ENCODE measurements at places on chromosomes 11 and 22.

DNA sequence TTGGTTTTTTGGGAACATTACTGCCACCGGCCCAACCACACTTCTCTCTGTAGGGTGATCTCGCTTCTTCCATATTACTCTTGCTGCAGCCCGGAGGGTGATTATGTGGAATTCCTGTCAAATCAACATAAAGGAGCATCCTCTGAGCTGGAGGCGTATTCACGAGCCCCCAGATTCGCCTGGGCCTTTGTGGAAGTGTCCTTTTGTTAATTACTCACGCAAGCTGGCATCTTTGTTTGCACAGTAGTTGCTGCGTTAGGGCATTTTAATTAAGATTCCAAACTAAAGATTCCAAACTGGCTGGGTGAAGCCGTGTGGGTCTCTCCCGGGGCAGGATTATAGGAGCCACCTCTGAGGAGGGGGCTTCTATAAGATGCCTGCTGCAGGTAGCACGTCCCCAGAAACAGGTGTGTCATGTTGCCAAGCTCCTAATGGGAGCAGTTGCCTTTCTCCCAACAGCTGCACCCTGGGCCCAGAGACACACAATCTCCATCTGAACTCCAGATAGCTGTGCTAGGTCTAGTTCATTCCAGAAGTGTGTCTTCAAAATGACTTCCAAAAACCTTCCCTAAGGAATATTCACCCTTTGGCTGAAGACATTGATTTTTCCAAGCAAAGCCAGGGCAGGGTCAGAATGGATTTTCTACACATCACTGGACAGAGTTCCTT, 40.9 kb downstream of the SHISAL1 start:
- no peak for DNase-seq

DNA sequence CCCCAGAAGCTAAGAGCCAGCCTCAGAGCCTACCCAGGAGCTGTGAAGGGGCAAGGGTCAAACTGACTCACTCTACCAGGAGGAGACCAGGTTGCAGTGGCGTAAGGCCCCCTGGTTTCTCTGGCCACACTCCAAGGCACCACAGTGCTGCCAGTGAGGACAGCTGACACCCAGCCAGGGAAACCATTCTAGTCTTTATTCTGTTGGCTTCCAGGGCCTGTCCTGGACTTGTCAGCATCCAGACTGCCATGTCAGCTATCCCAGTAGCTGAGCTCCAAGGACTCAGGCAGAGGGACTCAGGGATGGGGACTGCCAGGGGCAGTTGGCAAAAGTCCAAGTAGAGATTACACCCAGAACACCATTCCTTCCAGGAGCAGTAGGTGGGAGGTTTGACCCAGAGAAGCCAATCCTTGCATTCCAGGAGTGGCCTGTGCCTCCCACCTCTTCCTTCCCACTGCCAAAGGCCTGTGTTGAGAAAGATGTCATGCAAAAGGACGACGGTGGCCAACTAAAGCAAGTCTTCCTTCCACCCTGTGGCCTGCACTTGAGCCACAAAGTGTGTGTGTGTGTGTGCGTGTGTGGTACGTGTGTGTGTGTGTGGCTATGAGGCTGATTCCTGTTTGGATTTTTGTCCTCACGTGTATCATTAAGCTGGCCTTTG, 3.6 kb upstream of the MAPK8IP1 start:
- DNase-seq: no peak

DNA sequence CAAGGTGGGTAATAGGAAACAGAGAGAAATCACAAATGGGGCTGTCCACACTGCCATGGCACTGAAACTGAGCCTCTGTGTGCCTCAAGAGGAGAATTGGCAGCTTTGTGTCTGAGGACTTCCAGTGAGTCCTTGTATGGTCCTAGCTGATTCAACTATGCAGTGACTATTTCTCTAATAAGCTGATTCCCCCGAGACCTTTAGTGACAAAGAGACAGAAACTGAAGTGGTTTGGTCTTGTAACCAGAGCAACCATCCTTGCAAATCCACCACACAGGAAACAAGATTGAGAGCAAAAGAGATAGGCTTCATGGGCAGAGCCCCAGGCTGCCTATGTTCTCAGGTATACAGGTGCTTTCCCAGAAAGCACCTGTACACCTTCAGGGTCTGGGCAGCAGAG, 1038.5 kb downstream of the NTM start:
- no peak for DNase-seq

GRCh38 chr11:24357620-24358410, 139.0 kb upstream of the LUZP2 start:
- no peak for DNase-seq

DNA sequence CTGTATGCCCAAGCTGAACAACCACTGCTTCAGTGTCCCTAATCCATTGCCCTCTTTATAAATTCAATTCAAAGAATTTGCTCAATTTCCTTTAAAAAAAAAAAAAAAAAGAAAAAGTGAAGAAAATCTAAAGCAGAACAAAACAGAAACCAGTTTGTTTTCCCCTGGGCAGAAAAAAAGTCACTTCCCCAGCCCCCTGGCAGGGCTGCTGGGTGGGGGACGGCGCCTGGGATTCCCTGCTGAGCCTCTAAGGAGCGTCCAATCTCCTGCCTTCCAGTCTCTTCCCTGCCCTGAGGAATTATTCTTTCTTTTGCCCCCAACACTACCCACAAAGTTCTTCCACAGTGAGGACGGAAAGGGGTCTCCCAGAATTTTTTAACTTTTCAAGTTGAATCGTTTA, 23.9 kb downstream of the DKK3 start:
- no peak for DNase-seq

DNA sequence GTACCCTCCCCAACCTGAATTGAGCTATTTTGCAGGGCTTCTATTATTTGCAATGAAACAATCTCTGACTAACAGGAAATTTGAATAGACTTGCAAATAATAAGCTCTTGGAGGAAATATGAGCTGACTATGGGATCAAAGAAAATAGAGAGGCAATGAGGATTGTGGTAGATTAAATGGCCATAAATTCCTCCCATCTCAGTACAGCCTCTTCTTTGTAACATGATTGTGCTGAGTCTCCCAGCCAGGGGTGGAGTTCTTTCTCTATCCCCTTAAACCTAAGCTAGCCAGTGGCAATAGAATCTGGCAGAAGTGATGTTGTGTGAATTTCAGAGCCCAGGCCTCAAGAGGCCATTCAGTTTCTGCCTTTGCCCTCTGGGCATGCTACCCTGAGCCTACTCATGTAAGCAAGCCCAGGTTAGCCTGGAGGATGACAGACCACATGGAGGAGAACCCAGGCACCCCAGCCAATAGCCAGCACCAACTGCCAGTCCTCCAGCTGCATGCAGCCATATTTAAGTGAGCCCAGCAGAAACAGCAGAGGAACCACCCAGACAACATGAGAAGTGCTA, 86.8 kb upstream of the TP53I11 start:
- no peak for DNase-seq

DNA sequence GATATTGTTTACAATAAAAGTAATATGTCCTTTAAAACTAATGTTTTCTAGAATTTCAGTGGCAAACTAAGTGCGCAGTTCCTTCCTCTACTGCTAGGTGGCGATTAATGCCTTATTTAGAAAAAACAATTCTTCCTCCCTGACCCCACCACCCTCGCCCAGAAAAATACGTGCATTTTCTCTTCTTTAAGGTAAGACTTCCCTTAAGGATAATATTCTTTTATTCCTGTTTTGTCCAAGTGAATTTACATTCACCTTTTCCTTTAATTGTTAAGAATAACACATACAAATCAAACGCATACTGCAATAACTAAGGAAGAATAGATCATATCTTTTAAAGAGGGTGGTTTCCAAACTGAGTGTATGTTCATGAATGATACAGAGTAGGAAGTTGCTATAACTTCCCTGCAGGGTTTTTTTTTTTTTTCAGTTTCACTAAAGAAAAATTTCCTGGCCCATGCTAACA, 17.0 kb upstream of the PSMA1 start:
- peak; percentile 65 for DNase-seq

DNA sequence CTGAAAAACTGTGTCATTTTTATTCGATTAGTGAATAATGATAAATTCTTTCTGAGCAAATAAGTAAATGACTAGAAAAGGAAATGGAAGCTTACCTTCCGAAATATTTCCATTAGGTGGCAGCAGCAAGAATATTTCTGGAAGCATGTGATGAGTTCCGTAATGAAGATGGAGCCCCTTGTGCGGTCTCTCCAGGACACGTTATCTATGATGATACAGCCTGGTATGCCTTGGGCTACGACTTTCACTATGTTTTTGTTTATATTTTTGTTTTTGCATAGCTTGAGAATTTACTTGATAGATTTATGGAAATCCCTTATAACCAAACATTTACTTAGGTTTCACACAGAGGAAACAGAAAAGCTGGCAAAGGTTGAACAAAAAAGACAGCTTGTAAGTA, 25.7 kb downstream of the CASP5 start:
- no peak for DNase-seq

GRCh38 chr22:32951807-32952153, 106.4 kb downstream of the SYN3 start:
- no peak for DNase-seq

GRCh38 chr11:17979770-17980371, 33.0 kb downstream of the SERGEF start:
- DNase-seq: peak; percentile 70

GRCh38 chr11:63406458-63406857, 36.9 kb downstream of the SLC22A9 start:
- DNase-seq: no peak

DNA sequence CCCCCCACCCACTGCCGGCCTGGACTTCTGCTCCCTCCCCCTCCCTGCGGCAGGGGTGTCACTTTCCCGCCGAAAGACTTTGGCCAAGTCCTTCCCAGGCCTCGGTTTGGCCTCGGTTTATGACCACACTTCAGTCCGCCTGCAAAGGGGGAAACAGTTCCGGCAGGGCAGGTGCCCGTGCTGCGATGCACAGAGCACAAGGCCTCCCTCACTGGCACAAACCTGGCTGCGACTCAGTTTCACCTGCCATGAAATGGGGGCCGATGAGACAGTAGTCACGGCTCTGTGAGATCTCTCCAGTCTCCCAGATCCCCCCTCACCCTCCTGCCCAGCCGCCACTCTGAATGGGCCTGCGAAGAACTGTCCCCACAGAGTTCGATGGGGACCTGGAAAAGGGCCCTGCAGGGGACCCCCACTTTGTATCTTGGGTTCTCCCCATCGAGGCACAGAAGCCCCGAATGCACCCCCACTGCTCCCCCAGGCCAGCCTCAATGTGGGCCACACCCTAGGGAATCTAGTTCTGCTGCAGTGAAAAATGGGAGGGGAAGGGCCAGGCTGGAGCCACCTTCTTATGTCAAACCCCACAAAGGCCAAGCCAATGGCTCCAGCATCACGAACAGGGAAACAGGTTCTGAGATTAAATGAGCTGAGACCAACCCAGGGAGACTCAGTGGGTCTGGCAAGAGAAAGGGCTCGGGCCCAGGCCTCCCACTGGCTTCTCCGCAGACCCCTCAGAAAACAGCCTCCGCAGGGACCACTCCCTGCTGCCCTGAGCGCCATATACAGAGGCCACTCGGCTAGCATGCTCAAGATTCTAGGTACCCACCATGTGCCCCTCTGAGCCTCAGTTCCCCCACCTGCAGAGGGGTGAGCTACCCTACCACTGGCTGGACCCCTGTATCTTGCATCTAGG, 29.0 kb downstream of the ARVCF start:
- no peak for DNase-seq

GRCh38 chr11:8040921-8041285, 40.1 kb upstream of the TUB start:
- DNase-seq: peak; percentile 3

DNA sequence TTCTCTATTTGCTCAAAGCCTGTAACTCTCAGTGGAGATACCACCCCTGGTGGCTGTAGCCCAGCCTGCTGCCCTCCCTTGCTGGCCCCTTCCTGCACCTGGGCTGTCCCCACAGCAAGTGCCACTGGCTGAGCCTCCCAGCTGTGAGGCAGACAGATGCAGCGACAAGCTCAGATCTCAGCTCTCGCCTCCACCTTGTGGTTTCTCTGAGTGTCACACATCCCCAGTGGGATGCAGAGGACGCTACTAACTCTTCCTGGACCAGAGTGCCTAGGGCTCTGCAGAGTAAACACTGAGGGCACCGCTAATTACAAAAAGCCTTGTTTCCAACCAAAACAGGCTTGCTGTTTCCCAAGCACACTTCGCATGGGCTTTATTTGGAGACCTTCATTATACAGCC, 8.9 kb downstream of the YPEL1 start:
- DNase-seq: peak; percentile 75

GRCh38 chr11:113487622-113488021, 12.4 kb upstream of the DRD2 start:
- no peak for DNase-seq

DNA sequence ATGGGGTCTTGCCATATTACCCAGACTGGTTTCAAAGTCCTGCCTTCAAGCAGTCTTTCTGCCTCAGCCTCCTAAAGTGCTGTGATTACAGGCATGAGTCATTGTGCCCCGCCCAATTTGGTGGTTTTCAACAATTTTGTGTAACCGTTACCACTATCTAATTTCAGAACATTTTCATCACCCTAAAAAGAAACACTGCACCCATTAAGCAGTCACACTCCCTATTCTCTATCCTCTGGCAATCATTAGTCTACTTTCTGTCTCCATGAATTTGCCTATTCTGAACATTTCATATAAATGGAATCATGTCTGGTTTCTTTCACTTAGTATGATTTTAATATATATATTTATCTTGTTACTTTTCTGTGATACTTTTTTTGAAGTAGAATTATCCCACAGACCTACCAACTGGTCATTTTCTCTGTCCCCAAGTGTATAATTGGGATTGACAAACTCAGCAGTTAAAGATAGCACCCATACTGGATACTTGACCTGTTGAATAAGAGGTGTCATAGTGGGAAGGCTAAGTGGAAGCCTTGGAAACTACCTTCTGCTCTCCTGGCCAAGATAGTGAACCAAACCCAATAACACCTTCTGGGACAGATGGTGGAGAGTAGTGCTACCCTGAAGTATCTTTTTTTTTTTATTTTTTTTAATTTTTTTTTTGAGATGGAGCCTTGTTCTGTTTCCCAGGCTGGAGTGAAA, 64.8 kb downstream of the STIM1 start:
- no peak for DNase-seq

DNA sequence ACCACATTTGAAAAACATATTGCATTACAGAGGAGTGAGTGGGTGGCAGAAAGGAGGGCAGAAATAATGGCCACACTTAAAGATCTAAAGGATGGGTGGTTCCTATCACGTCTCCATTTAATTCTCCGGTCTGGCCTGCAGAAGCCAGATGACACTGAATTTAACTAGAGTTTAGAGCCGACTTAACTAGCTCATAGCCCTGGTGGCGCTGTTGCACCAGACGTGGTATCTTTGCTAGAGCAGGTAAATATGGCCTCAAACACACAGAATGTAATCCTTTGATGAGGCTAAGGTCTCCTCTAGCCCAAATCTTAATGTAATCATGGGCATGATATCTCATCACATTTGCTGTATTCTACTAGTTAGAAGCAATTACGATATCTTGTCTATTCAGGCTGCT, 51.5 kb upstream of the GAL start:
- DNase-seq: peak; percentile 72

GRCh38 chr11:120912504-120912903, 111.4 kb upstream of the TBCEL start:
- DNase-seq: peak; percentile 51

DNA sequence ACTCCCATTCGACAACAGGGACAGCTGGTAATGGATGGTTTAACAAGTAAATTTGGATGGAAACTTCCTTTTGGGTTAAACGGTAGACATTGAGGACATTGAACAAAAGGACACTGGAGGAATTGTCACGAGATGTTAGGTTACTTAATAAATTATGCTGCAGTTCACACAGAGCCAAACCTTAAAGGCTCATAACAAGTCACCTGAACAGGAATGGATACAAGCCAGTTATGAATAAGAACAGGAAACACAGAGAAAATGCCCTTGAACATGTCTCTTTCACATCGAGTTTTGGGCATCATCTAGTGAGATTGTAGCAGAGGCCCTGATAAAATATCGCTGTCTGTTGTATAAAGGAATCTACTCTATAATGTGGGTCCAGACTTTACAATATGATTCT, 65.6 kb downstream of the CD44 start:
- no peak for DNase-seq

Measured in D341Med (cell line).